Upper lobe of right lung (tissue), 1 donor: ENCODE measurements at places on chromosomes 3 and 15. TPM values are rescaled to one million over a fixed set of nuclear protein-coding genes. Genes with fewer than 3 reads are reported as not detected.

DNA sequence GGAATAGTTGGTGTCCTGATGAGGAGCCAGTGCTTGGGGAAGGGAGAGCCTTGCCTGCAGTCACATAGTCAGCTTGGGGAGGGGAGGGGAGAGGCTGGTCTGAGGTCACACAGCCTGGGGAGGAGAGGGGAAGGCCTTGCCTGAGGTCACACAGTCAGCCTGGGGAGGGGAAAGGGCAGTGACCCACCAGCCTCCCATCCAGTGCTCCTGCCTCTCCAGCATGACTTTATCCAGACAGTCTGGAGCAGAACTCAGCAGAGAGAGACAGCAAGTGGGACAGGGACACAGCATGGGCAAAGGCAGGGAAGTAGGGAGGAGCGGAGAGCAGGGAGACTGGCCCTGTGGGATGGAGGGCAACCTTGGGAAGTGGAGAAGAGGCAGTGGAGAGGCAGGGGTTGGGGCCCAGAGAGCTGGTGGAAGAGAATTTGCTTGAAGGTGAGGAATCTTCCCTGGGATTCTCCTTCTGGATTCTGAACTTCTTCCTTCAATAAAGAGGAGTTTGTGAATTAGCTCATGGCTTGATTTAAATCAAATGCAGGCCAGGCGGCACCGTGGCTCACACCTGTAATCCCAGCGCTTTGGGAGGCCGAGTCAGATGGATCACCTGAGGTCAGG, 64.5 kb downstream of the CORO2B start:
- peak; percentile 35 for DNase-seq
- H3K27me3 ChIP-seq = no peaks in the 10 kb centered on the region
- no peak overlapping the region for H3K4me3 ChIP-seq
- H3K4me1 ChIP-seq = peaks cover 9% of the 10 kb centered on the region
- H3K27ac ChIP-seq = no peak overlapping the region
- H3K36me3 ChIP-seq = no peaks in the 10 kb centered on the region

MLF1 gene
- total RNA-seq = 7.1 TPM

CGNL1 gene
- total RNA-seq = 54.9 TPM

DNA sequence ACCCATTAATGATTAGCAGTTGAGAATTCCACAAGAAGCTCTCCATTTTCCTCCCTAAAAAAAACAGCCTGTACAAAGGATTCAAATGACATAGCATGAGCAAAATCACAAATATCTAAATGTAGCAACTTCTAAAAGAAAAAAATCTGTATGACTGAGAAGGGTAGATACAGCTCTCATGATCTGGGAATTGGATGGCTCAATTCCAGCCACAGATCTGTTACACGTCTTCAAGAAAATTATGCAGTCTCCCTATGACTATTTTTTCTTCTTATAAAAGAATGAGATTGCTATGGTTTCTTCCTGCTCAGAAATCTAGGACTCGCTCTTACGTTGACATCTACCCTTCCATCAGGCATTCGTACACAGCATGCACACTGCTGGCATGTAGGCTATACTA, 71.5 kb downstream of the PLCH1 start:
- no peak for DNase-seq
- H3K36me3 ChIP-seq = no peaks in the 10 kb centered on the region
- no peak overlapping the region for H3K4me3 ChIP-seq
- no peaks in the 10 kb centered on the region for H3K27me3 ChIP-seq
- H3K4me1 ChIP-seq = no peaks in the 10 kb centered on the region
- no peak overlapping the region for H3K27ac ChIP-seq

DNA sequence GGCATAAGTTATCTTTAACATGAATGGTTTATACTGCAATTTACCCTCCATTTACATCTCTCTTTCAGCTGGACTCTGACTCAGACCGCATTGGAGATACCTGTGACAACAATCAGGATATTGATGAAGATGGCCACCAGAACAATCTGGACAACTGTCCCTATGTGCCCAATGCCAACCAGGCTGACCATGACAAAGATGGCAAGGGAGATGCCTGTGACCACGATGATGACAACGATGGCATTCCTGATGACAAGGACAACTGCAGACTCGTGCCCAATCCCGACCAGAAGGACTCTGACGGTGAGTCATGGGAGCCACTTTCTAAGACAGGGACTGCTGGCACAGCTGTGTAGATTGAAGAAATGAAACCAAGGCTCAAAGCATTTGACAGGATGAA, 11.6 kb downstream of the THBS1 start:
- no peak for DNase-seq
- H3K27ac ChIP-seq = no peak overlapping the region
- no peaks in the 10 kb centered on the region for H3K4me1 ChIP-seq
- H3K27me3 ChIP-seq = no peaks in the 10 kb centered on the region
- H3K36me3 ChIP-seq = peaks cover 91% of the 10 kb centered on the region

- no peak overlapping the region for H3K4me3 ChIP-seq
- no peak overlapping the region for H3K27ac ChIP-seq
- H3K27me3 ChIP-seq = no peaks in the 10 kb centered on the region
- DNase-seq = no peak
These were observed 196.6 kb downstream of the GAP43 start for GRCh38 chr3:115819785-115820384.

DNA sequence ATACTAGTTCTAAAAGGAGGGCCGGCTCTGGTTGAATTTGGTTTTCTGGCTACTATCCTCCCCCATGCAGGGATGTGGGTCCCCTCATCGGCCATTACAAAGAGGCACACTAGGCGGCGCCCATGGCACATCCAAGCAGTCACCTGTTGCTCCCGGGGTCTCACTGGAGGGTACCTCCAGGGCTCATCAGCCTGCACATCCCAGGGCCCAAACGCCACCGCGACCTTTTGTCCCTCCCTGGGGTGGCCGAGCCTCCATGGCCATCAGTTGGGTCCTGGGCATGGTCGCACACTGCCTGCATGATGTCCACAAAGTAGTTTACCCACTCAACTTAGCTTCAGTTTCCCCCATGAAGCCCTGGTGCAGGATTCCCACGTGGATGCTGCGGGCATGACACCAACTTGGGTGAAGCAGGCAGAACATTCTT, 28.3 kb downstream of the IDH3A start:
- DNase-seq = no peak
- no peaks in the 10 kb centered on the region for H3K4me1 ChIP-seq
- H3K27me3 ChIP-seq = no peaks in the 10 kb centered on the region
- peaks cover 4% of the 10 kb centered on the region for H3K36me3 ChIP-seq

TBC1D2B gene
- 88.7 TPM for total RNA-seq

PAK6 gene
- 5.7 TPM for total RNA-seq

EPHA3 gene
- total RNA-seq = 5.1 TPM

RYR3 gene
- total RNA-seq = 0.61 TPM

DNA sequence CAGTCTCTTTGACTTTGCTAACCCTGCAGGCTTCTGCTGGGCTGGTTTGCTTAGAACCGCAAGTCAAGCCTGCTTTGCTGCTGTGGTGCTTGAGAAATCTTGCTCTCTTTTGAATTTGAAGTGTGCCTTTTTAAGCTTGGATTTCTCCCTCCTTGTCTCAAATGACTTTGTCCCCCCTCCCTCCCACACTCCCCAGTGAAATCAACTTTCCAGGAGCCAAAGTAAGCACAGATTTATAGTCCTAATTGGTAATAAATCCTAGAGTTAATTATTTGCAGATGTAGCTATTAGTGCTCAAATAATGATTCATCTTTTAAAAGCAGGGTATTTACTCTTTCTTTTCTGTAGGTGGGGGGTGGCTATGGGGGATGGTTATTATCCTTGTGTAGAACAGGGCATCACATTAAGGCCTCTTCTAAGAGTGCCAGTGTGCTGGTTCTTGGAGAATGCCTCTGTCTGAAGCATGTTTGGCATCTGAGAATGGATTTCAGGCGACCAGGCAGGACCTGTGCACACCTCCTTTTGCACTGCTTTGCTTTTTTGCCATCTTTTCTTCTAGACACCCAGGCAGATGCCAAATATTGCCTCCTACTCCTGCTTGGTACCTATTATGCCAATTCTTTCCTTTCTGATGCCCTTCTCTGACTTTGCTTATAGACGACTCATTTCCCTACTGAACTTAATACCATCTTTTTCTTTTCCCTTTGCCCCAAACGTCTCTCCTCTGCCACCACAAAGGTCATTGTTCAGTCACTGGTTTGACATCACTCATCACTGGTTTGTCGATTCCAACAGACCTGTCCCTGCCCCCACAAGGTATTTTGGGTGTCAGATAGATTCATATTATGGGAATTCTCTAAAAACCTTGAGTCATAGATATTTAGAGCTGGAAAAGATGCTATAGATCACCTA, 50.7 kb downstream of the CLDN11 start:
- DNase-seq = no peak
- no peaks in the 10 kb centered on the region for H3K27me3 ChIP-seq
- no peaks in the 10 kb centered on the region for H3K4me1 ChIP-seq
- H3K4me3 ChIP-seq = no peak overlapping the region
- H3K36me3 ChIP-seq = no peaks in the 10 kb centered on the region
- no peak overlapping the region for H3K27ac ChIP-seq

DNA sequence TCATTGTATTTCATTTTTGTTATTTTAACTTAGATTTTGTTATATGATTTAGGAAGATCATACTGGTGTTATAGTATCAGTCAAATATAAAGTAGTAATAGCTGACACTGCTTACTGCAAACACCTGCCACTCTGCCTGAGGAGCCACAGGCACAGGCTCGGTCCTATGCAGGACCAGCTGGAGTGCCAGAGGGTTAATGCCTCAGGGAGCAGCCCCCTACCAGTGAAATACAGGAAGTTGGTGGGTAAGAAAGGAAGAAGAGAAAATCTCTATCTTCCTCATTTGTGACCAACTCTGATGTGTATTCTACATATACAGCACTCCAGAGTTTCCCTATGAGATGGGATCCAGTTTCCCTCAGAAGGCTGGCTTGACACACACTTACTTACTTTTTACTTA, 593.3 kb downstream of the UNC13C start:
- no peaks in the 10 kb centered on the region for H3K27me3 ChIP-seq
- H3K4me1 ChIP-seq = no peaks in the 10 kb centered on the region
- no peak overlapping the region for H3K27ac ChIP-seq
- H3K4me3 ChIP-seq = no peak overlapping the region
- no peak for DNase-seq
- no peaks in the 10 kb centered on the region for H3K36me3 ChIP-seq

DNA sequence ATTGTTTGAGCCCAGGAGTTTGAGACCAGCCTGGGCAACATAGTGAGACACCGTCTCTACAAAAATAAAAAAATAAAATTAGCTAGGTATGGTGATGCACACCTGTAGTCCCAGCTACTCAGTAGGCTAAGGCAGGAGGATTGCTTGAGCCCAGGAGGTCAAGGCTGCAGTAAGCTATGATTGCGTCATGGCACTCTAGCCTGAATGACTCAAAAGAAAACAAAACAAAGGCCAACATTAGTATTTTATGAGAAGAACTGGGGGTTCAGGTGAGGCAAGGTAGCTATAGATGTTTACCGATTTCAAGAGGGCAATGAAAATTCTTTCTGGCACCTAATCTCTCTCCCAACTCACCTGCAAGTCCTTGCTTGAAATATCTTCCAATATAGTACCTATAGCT, 77.2 kb downstream of the GREM1 start:
- H3K4me3 ChIP-seq = no peak overlapping the region
- no peak for DNase-seq
- no peaks in the 10 kb centered on the region for H3K4me1 ChIP-seq

- H3K4me1 ChIP-seq = no peaks in the 10 kb centered on the region
- H3K27me3 ChIP-seq = no peaks in the 10 kb centered on the region
- peaks cover 55% of the 10 kb centered on the region for H3K36me3 ChIP-seq
- no peak for DNase-seq
- H3K4me3 ChIP-seq = no peak overlapping the region
- H3K27ac ChIP-seq = no peak overlapping the region
These were observed 102.1 kb downstream of the DUT start for GRCh38 chr15:48433226-48433886.

DNA sequence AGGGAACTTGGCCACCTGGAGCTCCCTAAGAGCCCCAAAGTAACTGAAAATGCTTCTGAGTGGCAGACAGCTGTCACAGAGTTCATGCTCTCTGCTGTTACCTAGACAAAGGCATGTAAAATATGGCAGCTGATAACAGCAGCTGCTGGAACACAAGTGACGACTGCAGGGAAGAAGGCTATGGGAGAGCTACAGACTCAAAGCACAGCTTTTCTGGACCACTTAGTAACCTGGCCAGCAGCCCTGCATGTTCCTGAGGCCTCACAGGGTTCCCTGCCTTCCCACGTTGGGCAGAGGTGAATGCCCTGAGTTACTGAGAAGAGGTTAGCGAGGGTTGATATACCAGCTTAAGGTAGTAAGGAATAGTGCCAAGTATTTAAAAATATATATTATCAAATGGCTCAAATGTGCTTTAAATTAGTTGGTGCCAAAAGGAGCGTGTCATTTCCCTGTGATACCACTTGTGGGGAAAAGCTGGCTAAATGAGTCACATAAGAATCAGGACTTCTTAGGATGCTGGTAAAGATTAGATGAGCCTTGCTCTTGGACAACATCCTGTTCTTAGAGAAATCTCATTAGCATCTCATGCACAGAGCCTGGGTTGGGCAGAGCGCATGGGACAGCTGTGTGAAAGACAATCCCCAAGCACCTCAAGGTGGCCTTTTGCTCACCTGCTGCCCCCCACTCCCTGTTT, 76.4 kb upstream of the SCN5A start:
- H3K4me1 ChIP-seq = no peaks in the 10 kb centered on the region
- H3K27ac ChIP-seq = no peak overlapping the region
- H3K36me3 ChIP-seq = no peaks in the 10 kb centered on the region
- no peaks in the 10 kb centered on the region for H3K27me3 ChIP-seq
- H3K4me3 ChIP-seq = no peak overlapping the region

RASL12 gene
- total RNA-seq = 20.2 TPM

DNA sequence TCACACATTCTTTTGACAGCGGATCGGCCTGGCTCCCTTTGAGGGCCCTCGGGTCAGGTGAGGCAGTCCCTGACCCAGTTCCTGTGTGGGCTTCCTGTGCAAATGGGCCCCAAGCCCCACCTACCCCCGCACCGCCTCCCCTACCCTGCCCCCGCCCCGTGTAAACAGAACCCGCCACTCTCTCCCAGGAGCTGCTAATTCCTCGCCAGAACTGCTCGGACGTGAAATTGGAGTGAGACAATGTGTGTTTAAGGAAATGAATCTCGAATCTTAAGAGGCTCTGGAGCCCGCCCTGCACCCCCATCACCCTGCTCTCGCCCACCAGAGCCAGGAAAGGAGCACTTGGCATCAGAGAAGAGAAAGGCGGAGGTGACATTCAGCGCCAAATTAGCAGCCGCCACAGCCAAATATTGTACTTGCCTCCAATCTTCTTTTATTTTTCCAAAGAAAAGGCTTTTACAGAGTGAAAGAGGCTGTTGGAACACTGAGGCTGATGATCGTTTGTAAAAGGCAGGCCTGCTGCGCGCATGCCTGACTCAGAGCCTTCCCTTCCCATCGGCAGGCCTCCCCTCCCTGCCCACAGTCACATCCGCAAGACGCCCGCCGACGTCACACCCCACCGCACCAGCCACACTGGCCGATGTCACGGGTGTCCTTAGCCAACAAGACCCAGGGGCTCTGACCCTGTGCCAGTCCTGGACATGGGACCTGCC, 53.1 kb downstream of the CACNA2D2 start:
- no peaks in the 10 kb centered on the region for H3K36me3 ChIP-seq
- peak overlapping the region; percentile 34 for H3K4me3 ChIP-seq
- peaks cover 42% of the 10 kb centered on the region for H3K4me1 ChIP-seq
- DNase-seq = peak; percentile 95
- H3K27me3 ChIP-seq = no peaks in the 10 kb centered on the region
